Activated CD8-positive, alpha-beta memory T cell treated with anti-CD3 and anti-CD28 coated beads for 4 hours (primary cell): ENCODE measurements at places on chromosomes 11 and 22.

- no peak for DNase-seq
Measured at GRCh38 chr11:8766043-8766987, 83.7 kb downstream of the RPL27A start.

GRCh38 chr11:88886796-88887195 lies 179.0 kb downstream of the GRM5 start:
- no peak for DNase-seq

DNA sequence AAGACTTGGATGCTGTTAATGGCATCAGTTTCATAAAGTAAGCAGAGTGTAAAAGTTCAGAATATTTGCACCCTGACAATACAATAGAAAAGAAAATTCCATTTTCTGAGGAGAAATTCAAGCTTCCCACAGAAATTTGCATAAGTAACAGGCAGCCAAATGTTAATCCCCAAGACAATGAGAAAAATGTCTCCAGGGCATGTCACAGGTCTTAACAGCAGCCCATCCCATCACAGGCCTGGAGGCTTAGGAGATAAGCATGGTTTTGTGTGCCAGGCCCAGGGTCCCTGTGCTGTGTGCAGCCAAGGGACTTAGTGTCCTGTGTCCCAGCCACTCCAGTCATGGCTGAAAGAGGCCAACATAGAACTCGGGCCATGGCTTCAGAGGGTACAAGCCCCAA lies 347.6 kb downstream of the LUZP2 start:
- no peak for DNase-seq

GRCh38 chr11:121688860-121689614 lies 236.3 kb upstream of the SORL1-AS1 start:
- no peak for DNase-seq

GRCh38 chr11:126307706-126308105 lies 3.8 kb downstream of the DCPS start:
- no peak for DNase-seq

GRCh38 chr11:64705501-64705900 lies 17.5 kb downstream of the NRXN2 start:
- no peak for DNase-seq

DNA sequence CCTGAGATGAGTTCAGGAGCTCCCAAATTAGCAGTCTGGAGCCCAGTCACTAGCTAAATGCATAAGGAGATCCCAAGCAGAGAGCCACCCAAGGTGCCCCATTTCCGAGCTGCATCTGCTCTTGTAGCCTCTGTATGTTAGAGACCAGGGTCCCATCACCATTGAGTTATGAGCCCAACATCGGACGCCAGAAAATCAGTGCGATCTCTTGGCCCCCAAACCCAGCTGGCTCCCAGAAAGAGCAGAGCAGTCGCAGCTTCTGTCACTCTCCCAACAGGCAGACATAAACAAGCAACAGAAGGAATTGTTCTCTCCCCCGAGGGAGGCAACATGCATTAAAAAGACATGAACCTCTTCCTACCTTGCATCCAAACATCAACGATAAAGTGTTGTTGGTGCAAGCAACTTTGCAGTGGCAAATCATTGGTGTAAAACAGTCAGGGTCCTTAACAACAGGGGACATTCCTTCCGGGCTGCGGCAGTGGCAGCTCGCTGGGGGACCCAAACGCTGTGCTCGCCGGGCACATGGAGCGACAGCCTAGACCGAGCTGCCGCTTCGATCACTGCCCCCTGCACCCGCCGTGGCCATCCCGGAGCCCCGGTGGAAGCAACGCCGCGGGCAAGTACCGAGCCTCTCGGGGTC lies 907.1 kb downstream of the DLG2 start:
- no peak for DNase-seq

GRCh38 chr11:117993988-117994745 lies 8.0 kb downstream of the IL10RA start:
- DNase-seq, result no peak

GRCh38 chr11:76910620-76911414 lies 50.1 kb downstream of the ACER3 start:
- DNase-seq, result no peak

DNA sequence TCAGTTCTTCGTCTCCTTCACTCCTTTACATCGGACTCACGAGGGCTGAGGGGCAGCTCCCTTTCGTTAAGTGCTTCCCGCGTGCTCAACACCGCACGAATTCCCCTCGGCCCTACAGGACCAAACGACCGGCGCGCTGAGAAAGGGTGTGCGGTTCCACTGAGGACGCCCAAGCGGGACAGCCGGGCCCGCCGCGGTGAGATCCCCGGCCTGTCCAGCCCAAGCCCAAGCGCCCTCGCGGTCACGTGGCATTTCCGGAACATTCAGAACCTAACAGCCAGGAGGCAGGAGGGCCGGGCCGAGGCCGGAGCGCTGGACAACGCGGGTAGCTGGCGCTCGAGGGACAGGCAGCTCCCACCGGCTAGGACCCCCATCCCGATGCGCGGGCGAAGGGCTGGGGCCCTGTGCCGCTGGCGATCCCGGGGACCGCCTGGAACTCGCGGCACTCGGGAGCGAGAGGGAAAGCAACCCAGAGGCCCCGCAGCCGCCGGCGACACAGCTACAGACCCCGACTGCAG lies 737 bp upstream of the STIP1 start:
- no peak for DNase-seq

DNA sequence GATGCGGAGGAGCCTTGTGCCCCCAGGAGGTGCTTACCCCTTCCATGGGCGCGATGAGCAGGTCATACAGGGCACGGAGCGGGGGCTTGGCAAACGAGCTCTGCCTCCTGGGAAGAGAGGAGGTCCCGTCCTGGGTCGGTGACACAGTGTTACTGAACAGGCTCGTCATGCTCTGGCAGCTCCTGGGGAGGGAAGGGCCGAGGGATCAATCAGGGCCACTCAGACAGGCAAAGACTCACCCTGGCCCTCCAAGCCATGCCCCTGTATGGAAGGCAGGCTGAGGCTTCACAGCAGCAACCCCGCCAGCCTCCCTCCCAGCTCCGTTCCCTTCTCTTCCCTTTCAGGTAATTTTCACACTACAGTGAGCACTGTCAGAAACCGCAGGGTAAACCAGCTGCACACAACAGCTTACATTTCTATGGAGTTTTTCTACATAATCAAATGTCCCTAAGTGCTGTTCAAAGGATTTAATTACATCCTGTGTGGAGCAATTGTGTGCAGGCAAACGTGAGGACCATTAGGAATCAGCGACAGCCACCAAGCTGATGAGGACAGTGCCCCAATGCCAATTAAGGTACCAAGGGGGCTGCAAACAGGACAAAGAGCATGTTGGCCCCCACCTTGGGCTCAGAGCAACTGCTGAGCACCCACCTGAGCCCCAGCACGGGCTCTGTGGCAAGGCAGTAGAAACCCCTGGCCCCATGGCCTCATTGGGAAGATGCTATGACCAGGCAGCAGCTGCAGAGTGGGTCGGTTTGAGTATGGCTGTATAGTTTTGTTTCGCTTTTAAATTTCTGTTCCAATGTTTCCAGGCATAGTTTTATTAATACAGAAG lies 95.4 kb upstream of the PITPNB start:
- DNase-seq, result no peak

DNA sequence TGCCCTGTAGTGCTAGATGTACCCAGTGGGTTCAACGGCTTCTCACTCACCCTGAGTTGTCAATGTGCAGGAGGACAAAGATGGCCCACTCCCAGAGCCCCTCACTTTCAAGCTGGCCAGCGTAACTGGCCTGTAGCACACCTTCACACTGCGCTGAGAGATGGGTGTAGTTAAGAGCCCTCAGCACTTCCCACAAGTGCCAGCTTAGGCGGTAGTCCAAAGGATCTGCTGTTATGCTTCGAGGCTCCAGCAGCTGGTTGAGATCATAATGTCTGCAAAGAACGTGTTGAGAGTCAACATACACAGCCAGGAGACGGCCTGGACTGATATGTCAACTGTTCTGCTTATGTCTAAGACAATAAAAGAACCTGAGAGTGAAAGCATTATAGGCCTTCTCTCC lies 14.7 kb upstream of the CHRNA10 start:
- DNase-seq, result no peak

DNA sequence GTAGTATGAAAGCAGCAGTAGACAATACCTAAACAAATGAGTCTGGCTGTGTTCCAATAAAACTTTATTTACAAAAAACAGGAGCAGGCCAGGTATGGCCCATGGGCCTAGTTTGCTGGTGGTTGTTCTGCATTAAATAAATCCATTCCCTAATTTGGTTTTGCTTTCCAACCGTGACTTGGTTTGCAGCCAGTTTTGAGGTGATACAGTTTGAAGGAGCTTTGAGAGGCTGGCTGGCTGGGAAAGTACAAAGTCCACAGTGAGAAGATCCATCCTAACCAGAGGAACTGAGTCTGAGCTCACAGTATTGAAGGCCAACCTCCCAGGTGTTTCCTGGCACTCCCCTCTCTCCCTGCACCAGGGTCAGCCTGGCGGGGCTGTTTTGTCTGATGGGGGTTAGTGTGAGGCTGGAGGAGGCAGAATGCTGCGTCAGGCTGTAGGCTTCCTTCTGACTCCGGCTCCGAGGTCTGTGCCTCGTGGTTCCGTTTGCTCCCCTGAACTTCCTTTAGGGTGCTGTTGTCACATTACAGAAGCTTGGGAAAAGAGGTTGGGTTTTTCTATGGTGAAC lies 129.5 kb downstream of the MICAL2 start:
- no peak for DNase-seq

DNA sequence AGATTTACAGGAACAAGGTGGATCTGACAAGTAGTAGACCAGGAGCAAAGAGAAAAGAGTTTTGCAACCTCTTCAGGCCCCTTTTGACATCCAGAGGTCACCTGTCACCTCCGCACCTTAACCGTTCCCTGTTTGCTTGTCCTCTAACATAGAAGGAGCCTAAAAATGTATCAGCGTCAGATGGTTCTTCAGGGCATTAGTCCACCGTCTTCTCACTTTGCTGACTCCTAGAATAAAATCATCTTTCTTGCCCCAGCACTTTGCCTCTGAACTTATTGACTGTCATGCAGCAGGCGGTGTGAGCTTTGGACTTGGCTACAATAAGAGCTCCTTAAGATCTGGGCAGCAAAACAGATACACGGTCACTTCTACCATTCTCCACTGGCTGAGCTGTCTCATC lies 339.7 kb upstream of the B3GAT1 start:
- DNase-seq, result no peak

GRCh38 chr11:79959318-79959717 lies 518.5 kb upstream of the TENM4 start:
- DNase-seq, result no peak

- DNase-seq, result no peak
Measured at GRCh38 chr11:106723071-106723470, 295.2 kb downstream of the GUCY1A2 start.

DNA sequence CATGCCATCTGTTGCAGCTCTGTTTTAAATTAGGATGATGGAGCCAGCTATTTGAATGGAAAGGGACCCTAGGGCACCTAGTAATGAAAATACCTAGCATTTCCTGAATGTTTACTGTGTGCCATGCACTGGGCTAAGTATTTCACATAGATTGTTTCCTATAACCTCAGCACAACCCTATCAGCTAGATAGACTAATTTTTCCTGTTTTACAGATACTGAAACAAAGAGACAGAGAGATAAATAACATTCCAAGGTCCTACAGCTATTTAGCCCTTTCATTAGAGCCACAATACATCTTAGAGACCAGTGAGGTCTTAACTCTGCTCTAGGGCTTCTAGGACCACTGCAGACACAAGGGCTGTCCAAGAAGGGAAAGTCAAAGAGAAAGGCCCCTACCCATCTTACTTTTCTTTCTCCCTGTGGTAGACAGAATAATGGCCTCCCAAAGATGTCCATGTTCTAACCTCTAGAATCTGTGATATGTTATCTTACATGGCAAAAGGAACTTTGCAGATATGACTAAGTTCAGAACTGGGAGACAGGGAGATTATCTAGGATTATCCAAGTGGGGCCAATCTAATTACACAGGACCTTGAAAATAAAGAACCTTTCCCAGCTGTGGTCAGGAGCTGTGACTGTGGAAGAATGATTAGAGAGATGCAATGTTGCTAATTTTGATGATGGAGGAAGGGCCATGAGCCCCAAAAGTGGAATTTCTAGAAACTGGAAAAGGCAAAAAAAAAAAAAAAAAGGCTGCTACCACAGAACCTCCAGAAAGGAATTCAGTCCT lies 157.0 kb downstream of the CCDC34 start:
- no peak for DNase-seq

- DNase-seq, result no peak
Measured at GRCh38 chr11:44344921-44345320, 35.0 kb upstream of the ALX4 start.

DNA sequence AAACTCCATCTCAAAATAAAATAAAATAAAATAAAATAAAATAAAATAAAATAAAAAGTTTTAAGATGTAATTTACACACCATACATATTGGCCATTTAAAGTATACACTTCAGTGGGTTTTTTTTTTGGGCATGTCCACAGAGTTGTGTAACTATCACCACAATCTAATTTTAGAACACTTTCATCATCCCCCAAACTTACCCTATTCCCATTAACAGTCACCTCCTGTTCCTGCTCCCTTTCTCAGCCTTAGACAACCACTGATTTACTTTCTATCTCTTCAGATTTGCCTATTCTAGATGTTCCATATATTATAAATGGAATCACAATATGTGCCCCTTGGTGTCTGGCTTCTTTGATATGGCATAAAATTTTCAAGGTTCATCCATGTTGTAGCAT lies 4.6 kb upstream of the ACER3 start:
- DNase-seq, result no peak

DNA sequence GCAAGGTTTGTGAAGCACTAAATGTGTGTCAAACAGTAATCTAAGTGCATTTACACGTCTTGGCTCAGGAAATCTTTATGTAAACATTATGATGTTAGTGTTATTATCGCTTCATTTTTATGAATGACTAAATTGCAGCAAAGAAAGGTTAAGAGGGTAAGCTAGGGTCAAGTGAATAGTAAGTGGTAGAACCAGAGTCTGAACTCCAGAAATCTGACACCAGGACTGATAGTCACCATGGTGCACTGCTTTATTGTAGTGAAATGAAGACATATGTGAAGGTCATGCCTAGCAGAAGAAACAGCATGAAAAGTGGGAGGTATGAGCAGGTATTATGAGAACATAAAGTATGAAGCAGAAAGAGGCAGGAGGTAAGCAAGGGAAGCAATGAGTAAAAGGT lies 368.7 kb upstream of the TENM4 start:
- no peak for DNase-seq

GRCh38 chr11:43983221-43983810 lies 40.9 kb downstream of the C11orf96 start:
- no peak for DNase-seq
